Uterus (tissue), 4 donors: ENCODE measurements at places on chromosomes 12 and 14. TPM values are rescaled to one million over a fixed set of nuclear protein-coding genes. Genes with fewer than 3 reads are reported as not detected.

Gene WNT1
- total RNA-seq: not detected

Gene SIX6
- total RNA-seq: not detected

Gene NINJ2
- 2.3 TPM for total RNA-seq

Gene INHBC
- not detected for total RNA-seq
